CD4-positive, alpha-beta T cell treated with Interleukin-2 at 100 ng/mL for 4 hours (primary cell): ENCODE measurements at places on chromosomes 6 and 20.

DNA sequence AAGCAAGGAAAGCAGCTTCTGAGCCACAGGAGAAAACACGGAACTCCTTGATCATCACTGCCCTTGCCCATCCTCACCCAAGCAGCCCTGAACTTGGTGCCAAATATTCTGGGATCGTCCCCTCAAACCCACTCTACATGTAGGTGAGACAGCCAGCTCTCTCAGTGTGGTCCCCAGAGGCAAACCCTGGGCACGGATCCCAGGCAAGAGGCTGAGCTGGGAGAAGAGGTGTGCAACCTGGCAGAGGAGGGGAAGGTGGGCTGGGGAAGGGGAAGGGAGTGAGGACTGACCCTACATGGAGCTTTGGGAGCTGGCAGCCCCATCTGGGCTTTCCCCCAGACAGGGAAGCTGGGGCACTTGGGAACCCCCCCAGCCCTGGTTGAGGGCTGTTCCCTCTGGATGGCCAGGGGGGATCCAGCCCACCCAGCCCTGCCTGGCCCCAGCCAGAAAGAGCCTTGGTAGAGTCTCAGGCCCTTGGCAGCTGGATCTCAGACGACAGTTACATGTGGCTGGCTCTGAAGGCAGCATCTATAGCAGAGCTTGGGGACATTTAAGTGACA lies 186.2 kb upstream of the CST7 start:
- DNase-seq, result no peak

- DNase-seq, result no peak
Measured at GRCh38 chr20:16030253-16030652, 543.0 kb downstream of the KIF16B start.

GRCh38 chr6:29967379-29968010 lies 25.2 kb downstream of the HLA-A start:
- peak; percentile 48 for DNase-seq

DNA sequence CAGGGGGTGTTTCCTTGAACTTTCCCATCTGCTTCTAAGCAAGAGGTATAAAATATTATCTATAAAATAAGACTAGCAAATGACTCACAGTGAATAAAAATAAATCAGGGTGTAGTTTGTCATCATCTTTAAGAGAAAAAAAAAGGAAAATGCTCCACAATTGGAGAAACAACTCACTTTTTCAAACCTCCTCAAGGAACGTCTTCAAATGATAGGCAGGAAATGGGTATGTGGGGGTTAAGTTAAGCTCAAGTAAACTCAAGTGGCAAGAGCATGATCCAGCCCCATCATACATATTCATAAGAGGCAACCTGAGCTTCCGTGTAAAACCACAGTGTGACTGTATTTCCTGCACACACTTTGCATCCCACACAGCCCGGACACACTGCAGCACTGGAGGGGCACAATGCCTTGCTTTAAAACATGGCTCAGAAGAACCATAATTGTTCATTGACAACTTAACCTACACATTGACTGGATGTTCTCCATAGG lies 58.5 kb upstream of the CEP85L start:
- peak; percentile 90 for DNase-seq

GRCh38 chr6:157753291-157753690 lies 69.8 kb upstream of the SNX9 start:
- no peak for DNase-seq

DNA sequence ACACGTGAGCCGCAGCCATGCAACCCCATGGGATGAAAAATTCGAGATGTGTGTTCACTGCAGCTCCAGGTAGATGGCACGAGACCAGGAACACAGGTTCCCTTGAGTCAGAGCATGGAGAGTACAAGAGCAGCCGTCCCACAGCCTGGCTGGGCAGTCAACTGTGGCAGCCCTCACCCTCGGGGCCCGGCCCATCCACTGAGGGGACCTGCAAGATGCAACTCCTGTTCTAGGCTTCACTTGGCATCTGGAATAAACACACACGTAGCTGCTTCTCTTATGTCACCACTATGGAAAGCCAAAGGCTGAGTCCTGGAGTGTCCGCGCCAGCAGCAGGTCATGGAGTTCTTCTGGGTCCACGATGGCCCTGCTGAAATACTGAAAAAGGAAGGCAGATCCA lies 77.0 kb downstream of the WDR27 start:
- DNase-seq, result no peak

DNA sequence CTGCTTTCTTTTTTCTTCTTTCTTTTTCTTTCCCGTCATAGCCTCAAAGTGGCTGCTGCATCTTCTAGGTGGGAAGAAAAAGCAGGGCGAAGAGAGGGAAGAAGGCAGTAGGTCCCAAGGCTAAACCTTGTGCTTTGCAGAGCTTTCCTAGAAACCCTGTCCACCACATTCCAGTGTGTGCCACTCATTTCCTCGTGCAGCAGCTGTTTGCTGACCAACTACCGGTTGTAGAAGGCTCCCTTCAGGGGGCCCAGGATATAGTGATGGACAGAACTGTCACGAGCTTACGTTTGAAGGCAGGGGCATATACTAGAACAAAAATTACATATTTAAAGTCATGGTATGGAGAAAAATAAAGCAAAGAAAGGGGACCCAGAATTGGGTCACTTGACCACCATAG lies 103.0 kb downstream of the SASH1 start:
- DNase-seq, result no peak

- DNase-seq, result no peak
Measured at GRCh38 chr6:80667006-80667405, 560.5 kb downstream of the BCKDHB start.

GRCh38 chr6:107699697-107700325 lies 124.3 kb downstream of the SCML4 start:
- DNase-seq, result no peak

DNA sequence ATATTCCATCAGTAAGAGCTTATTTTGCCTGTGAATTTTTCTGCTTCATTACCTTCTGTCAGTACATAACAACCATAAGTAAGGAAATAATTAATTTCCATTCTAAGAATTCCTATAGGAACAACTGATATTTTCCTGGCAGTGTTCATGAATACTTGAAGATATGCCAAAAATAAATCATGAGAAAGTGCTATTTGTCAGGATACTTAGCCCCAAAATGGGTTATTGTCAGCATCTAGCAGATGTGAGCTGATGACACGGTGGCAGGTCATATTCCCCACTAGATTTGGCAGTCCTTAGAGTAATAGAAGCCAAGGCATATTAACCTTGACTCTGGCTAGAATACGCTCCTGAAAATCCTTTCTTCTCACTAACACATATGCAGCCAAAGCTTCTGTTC lies 43.2 kb upstream of the CRISP1 start:
- no peak for DNase-seq

DNA sequence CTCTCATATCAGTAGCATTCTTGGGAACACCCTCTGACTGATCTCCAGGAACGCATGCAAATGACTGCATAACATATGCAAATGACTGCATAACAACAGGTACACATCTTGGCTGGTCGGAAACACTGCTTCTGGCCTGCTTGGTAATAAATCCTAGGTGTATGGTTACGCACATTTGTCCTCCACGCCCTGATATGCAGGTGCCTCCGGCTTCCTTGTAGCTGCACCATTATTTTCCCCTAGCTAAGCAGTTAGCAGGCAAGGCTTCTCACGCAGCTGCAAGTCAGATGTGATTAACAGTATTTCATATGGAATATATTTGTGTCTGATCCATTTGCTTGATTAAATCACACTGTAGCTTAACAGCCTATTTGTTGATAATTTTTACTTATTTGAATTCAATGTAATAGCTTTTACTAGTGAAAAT lies 5.9 kb downstream of the RPS6KA2 start:
- DNase-seq, result no peak

GRCh38 chr6:81172056-81172740 lies 580.3 kb downstream of the TENT5A start:
- no peak for DNase-seq

GRCh38 chr6:85363870-85364269 lies 86.0 kb upstream of the NT5E start:
- DNase-seq, result no peak

- peak; percentile 71 for DNase-seq
Measured at GRCh38 chr6:142946924-142947713, 2.1 kb upstream of the HIVEP2 start.

- DNase-seq, result no peak
Measured at GRCh38 chr20:37414224-37415035, 68.5 kb downstream of the SRC start.

GRCh38 chr6:41027241-41027640 lies 11.8 kb downstream of the UNC5CL start:
- no peak for DNase-seq

DNA sequence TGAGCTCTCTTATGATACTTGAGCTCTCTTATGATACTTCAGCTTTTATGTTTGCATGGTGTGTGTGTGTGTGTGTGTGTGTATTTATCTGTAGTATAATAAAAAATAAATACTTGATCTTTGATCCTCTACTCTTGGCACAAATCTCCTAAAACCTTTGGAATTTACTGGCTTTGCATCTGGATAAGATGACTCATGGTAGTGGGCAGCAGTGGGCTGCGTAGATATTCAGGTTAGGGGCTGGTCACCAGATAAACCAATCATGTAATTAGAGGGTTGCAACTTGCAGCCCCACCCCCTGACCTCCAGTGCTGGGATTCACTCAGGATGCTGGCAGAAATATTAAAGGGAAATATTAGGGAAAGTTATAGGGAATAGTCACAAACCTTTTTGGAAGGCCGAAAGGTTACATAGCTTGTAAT lies 151.9 kb upstream of the COL21A1 start:
- no peak for DNase-seq

DNA sequence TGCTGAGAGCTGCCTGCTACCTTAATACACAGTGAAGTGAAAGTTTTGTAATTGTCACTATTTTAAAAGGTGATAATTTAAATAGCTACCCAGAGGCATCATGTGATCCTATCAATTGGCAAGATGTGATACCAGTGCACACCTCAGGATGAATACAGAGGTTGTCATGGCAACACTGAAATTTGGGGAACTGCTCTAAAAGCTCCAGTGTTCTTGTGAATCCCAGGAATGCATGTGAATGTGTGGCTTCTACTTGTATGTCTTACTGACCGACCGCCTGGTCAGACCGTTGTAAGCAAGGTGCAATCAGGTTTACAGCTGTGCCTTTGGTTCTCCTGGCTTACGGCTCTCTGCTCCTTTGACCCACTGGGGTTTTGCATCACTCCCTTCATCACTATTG lies 146.3 kb upstream of the GJE1 start:
- no peak for DNase-seq

DNA sequence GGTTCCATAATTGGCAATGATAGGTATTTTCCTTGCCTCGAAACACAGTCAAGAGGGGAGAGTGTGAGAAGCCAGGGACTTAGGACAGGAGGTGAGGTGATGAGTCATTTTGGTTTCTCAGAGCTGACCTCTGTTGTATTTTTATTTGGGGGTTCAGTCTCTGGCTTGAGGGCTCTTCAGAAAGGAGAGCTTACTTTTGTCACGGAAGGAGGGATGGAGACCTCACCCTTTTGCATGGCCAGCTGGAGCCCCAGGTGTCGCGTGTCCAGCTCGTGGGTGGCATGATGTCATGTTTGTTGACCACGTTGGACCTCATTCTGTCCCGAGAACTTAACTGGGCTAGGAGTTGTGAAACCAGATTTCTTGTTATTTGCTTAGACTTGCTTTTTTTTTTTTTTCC lies 293.9 kb downstream of the QKI start:
- DNase-seq, result no peak

DNA sequence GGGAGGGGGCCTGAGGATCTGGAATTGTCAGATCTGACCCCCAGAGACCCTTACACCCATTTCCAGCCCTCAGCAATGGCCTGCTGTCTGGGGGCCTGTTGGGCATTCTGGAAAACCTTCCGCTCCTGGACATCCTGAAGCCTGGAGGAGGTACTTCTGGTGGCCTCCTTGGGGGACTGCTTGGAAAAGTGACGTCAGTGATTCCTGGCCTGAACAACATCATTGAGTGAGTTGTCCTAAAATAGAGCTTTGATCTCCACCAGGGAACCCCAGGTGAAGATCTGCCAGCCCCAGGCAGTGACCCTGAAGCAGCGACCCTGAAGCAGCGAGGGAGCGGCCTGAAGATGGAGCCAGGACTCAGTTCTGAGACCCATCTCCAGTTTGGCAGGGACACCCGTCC lies 2.2 kb downstream of the BPIFA1 start:
- no peak for DNase-seq

GRCh38 chr20:16020971-16021370 lies 552.3 kb downstream of the KIF16B start:
- DNase-seq, result no peak

DNA sequence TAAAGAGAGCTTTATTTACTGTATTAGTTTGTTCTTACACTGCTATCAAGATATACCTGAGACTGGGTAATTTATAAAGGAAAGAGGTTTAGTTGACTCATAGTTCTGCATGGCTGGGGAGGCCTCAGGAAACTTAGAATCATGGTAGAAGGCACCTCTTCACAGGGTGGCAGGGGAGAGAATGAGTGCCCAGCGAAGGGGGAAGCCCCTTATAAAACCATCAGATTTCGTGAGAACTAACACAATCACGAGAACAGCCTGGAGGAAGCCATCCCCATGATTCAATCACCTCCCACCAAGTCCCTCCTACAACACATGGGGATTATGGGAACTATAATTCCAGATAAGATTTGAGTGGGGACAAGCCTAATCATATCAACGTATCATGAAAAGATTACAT lies 27.2 kb downstream of the ARID1B start:
- no peak for DNase-seq

- DNase-seq, result no peak
Measured at GRCh38 chr20:63054681-63055240, 48.0 kb upstream of the BHLHE23 start.

DNA sequence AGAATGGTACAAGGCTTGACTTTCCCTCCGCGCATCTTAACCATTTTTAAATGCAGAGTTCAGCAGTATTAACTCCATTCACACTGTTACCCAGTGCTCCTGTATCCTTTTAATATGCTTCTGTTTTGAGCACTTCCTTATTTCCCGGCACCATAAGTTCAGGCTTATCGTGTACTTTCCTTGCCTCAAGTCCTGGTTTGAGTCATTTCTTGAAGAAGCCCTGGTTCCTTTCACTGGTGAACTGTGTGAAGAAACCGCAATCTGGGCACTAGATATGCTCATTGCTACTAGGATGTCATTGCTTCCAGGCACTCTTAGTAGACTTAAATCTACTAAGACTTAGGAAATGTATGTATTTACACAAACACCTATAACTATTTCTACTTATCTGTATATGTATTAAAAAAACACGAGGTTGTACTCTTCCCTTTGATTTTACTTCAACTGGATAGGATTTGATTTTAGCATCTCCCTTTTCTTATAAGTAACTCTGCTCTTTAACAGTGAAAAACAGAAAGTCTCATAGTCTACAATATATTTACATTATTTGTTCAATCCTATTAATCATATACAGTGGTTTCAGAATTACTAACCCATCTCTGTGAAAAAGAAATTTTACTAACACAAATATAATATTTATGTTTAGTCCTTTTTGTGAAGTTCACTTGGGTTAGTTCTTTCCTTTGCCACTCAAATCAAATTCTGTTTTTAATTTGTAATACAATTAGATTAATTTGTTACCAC lies 135.5 kb downstream of the CDKAL1 start:
- DNase-seq, result no peak
